SW480 (cell line): ENCODE measurements at places on chromosomes 13 and 19.

- DNase-seq = no peak
These were observed 450.0 kb downstream of the KLF5 start for GRCh38 chr13:73508841-73509240.

- no peak for DNase-seq
These were observed 13.9 kb upstream of the SIAH3 start for GRCh38 chr13:45865414-45865813.

DNA sequence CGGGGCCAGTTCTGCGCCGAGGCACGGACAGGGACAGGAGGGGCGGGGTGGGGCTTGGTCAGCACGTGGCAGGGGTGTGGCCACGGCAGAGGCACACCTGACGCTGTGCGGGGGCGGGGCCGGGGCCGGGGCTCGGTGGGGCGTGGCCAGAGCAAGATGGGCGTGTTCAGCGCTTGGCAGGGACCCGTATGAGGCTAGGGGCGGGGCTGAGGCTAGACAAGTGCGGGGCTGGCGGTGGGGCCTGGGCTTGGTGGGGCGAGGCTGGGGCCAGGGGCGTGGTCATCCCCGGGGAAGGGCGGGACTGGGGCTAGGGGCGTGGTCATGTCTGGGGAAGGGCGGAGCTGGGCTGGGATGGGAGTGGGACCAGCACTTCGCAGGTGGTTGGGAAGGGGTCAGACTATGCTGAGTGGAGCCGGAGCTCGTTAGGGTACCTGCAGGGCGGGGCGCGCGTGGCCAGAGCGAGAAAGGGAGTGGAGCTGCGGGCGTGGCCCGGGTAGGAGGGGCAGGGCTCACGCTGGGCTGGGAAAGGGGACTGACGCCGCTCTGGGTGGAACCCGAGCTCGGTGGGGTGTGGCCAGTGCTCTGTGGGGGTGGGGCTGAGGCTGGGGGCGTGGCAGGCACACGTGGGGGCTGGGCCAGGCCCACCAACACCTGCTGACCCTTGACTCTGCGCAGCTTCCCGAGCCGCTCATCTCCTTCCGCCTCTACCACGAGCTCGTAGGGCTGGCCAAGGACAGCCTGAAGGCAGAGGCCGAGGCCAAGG lies 12.8 kb downstream of the POLR2E start:
- peak; percentile 79 for DNase-seq

- no peak for DNase-seq
These were observed 4.4 kb downstream of the GAS6 start for GRCh38 chr13:113859311-113860050.

GRCh38 chr13:114088863-114089262 lies 43.6 kb downstream of the RASA3 start:
- DNase-seq = no peak

DNA sequence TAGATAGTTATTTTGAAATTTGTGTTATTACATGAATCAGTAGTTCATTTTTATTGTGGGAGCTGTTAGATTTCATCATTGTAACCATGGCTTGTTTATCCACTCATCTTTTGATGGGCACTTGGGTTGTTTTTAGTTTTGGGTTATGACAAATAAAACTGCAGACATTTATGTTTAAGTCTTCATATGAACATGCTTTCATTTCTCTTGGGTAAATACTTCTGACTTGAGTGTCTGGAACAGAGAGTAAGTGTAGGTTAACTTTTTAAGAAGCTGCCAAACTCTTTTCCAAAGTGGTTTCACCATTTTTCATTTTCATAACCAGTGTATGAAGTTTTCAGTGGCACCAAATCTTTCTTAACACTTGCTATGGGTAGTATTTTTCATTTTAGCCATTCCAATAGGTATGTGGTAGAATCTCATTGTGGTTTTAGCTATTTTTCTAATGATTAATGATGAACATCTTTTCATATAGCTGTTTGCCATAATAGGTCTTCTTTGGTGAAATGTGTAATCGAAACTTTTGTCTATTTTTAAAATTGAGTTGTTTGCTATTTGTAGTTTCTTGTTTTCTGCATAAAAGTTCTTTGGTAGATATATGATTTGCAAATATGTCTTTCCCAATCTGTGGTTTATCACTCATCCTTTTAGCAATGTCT lies 17.9 kb downstream of the SLAIN1 start:
- DNase-seq = no peak

DNA sequence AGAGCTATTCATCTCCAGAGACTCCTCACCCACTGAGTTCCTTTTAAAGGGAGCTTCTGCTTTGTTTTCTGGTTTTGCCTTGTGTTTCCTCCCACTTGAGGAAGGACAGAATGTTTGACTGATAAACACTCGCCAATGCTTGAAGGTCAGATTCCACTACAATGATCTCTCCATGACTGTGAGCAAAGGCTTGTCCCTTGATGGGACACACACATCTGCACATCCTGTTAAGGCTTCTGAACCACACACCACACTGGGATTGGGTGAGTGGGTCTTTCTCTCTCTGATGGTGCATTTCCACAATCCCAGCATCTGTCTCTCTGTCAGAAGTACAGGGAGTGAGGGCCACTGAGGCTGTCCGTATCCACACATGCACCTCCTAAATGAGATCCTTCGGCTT lies 245.3 kb downstream of the IRS2 start:
- no peak for DNase-seq

DNA sequence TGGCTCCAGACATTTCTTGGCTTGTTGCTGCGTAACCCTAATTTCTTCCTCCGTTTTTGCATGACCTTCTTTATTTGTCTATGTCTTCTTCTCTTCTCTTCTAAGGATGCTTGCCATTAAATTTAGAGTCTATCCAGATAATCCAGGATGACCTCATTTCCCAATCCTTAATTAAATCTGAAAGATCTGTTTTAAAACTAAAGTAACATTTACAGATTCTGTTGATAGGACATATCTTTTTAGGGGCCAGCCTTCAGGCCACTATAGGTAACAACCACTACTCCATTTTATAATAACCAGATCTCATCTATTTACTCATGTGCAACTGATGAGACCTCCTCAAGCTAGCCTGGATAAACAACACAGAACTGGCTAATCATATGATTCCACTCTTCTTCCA lies 490.5 kb upstream of the SLC10A2 start:
- no peak for DNase-seq

DNA sequence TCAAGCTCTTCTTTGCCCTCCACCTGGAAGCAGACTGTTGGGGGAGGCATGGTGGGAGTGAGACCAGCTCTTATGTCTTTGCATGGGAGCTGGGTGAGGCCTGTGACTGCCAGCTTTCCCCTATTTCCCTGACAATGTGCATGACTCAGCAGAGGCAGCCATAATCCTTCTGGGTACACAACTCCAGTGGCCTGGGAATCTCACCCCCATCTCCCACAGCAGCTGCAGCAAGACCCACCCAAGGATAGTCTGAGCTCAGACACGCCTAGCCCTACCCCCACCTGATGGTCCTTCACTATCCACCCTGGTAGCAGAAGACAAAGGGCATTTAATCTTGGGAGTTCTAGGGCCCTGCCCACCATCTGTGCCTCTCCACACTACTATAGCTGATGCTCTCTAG lies 41.4 kb upstream of the FGF14 start:
- DNase-seq = no peak

GRCh38 chr13:79673310-79673992 lies 192.5 kb downstream of the NDFIP2 start:
- no peak for DNase-seq

DNA sequence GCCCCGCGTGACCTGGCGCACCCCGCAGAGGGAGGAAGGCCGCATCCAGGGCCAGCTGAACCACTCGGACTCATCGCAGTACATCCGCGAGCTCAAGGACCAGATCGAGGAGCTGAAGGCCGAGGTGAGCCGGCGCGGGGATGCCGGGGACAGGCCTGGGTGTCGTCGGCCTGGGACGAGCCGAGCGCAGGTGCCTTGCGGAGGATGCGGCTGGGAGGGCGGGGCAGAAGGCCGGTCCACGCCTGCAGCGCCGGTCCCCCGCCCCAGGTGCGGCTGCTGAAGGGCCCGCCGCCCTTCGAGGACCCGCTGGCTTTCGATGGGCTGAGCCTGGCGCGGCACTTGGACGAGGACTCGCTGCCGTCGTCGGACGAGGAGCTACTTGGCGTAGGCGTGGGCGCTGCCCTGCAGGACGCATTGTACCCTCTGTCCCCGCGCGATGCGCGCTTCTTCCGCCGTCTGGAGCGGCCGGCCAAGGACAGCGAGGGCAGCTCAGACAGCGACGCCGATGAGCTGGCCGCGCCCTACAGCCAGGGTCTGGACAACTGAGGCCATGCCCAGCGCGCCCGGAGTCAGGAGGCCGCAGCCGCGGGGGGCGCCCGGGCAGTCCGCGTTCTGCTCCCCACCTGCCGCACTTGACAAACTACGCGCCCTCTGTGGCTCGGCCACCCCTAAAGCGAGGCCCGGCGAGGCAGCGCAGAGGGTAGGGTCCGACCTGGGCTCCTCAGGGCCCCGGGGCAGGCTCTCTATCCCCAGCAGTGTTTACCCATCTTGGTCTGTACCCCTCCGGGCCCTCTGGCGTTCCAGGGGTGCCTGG lies 10.8 kb downstream of the PRR36 start:
- no peak for DNase-seq

GRCh38 chr13:59468396-59468795 lies 695.3 kb downstream of the DIAPH3 start:
- no peak for DNase-seq

DNA sequence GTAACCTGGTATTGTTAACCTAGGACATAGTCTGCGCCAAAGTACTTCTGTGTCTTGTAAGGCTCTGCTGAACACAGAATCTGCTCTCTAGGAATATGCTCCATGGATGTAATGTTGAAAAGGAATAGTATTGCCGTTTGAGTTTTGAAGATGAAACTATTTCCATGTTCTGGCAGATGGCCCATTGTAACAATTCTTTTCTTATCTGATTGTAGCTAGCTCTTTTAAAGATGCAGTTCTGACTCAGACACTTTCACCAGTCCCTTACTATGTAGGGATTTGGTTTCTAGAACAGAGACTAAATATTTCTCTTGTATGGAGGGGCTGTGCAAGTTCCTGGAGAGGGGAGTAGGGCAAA lies 185.6 kb downstream of the MTUS2 start:
- no peak for DNase-seq

- DNase-seq = no peak
These were observed 12.8 kb upstream of the CERS4 start for GRCh38 chr19:8196271-8196927.

DNA sequence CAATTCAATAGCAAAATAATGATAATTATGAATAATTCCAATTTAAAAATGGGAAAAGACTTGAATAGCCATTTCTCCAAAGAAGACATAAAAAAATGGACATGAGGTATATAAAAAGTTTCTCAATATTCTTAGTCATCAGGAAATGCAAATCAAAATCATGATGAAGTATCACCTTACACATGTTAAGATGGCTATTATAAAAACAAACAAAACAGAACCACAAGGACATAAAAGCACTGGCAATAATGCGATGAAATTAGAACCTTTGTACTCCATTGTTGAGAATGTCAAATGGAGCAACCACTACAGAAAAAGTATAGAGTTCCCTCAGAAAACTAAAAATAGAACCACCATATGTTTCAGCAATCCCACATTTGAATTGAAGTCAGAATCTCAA lies 1186.1 kb downstream of the SLITRK5 start:
- DNase-seq = peak; percentile 5

DNA sequence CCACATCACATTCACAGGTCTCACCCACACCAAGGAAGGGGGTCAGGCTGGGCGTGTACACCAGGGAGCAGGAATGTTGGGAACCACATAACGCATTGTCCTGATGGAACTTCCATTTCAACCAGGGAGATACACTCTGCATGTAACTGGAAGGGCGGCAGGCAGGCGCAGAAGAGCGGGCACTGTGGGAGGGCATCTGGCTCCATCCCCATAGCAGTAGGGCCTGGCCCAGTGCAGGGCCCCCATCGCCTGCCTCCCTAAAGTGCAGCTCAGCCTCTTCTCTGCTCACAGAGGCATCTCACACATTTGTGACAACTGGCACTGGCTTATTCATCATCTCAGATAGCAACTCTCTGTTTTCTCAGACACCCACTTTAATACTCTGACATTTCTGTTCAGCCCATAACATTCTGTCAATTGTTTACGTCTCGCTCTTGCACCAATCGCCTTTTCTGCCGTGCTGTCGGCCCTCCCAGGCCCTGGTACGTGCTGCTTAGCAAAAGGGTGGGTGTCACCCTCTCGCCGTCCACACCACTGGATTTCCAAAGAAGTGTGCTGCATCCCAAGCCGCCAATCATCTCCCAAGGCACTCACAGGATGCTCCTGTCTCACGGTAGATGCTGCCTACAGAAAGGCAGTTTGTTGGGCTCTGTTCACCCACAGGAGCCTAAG lies 353.3 kb upstream of the ZNF507 start:
- no peak for DNase-seq

- DNase-seq = no peak
These were observed 4.7 kb upstream of the UBE2M start for GRCh38 chr19:58563034-58563573.

DNA sequence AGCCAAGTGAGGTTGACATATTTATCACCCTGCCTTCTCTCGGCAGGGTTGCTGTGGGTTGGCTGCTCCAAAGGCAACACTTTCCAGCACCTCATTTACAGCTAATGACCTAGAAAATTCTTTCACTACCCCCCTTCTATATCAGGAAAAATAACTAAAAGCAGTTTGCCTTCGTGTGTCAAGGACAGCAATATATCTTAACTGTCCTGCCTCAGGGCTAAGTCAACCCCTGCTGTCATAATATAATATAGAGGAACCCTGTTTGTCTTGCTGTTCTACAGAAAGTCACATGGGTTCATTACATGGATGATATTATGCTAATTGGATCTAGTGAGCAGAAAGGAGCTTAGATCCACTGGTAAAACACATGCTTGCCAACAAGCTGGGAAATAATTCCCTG lies 28.1 kb upstream of the USP12 start:
- no peak for DNase-seq

DNA sequence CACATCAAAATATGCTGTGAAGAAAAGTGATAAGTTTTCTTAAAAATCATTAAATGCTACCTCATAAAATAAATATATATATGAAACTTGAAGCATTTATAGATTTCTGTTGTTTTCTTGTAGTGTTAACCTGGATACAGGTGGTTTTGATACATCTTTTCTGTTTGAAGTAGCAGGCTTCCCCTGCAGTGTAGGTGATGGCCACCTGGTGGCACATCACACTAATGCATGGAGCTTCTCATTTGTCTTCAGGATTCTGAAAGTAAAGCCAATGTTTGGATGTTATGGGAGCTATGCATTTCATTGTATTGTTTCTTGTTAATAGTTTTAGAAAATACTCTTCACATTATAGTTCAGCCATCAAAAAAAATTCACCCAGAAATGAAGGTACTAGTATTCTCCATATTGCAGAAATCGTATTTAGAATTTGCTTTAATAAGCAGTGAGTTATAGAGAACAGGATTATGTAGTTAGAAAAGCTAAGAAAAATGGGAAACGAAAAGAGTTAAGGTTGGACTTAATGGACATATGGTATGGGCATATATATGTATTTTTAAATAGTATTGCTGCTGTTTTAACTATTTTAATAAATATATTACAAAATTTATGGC lies 18.7 kb downstream of the GPR180 start:
- peak; percentile 47 for DNase-seq
